Central memory CD8-positive, alpha-beta T cell (primary cell): ENCODE measurements at places on chromosomes 6 and 20.

GRCh38 chr20:63686492-63687321 is 9.7 kb upstream of the TNFRSF6B start:
- no peak for DNase-seq

- no peak for DNase-seq
Observed at GRCh38 chr6:29750709-29751108, 27.5 kb downstream of the HLA-F start.

- DNase-seq = no peak
Observed at GRCh38 chr6:10569392-10570127, 48.4 kb downstream of the GCNT2 start.

- no peak for DNase-seq
Observed at GRCh38 chr6:81265106-81265505, 487.4 kb downstream of the TENT5A start.

DNA sequence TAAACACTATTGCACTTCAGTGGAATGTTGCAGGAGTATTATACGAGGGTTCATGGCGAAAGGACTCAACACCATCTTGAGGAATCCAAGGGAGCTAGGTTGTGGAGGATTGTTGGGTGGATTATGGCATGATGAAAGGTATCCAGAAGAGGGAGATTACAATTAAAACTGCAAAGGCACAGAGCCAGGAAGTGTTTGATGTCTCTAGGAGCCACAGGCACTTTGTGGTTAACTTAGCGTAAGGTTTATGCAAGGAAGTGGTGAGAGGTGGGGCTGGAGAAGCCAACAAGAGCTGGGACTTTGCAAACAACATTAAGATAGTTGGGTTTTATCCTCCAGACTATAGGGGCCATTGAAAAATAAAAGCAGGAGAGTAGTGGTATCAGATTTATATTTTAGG is 86.6 kb upstream of the TPD52L1 start:
- DNase-seq = no peak

DNA sequence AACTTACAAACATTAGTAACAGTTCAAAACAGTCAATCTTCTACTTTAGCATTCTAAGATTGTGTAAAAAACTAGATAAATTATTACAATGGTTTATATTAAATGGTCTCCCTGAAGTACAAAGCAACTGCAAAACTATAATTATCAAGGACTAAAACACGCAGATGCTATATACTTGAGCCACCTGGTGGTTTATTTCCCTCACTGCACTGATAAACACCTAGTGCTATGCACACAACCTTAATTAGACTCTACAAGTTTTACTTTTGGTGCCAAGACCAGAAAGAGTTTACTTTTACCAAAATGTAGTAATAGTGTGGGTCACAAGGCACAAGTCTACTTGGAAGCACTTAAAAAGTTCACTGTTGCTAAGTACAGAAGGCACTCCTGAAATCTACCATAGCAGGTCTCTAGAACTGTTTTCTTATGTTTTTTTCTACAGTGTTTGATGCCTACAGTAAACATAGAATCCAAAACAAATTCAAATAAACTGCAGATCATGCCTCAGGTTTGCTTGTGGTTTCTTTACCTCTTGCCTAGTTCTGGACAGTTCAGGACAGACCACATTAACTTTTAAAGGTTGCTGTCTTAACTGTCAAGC is 49.2 kb downstream of the GMDS start:
- DNase-seq = no peak

DNA sequence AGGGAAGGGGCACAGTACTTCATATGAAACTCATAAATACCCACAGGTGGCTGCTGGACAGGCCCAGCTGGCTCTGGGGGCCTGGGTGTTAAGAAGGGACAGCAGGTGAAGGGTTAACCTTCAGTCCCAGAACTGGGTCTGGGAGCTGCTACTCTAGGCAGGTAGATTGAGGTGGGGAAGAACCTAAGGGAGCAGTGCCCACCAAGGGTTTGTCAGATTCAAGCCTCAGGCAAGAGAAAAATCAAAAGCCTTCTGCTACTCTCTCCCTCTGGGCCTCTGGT is 5.6 kb downstream of the RPL10A start:
- no peak for DNase-seq

DNA sequence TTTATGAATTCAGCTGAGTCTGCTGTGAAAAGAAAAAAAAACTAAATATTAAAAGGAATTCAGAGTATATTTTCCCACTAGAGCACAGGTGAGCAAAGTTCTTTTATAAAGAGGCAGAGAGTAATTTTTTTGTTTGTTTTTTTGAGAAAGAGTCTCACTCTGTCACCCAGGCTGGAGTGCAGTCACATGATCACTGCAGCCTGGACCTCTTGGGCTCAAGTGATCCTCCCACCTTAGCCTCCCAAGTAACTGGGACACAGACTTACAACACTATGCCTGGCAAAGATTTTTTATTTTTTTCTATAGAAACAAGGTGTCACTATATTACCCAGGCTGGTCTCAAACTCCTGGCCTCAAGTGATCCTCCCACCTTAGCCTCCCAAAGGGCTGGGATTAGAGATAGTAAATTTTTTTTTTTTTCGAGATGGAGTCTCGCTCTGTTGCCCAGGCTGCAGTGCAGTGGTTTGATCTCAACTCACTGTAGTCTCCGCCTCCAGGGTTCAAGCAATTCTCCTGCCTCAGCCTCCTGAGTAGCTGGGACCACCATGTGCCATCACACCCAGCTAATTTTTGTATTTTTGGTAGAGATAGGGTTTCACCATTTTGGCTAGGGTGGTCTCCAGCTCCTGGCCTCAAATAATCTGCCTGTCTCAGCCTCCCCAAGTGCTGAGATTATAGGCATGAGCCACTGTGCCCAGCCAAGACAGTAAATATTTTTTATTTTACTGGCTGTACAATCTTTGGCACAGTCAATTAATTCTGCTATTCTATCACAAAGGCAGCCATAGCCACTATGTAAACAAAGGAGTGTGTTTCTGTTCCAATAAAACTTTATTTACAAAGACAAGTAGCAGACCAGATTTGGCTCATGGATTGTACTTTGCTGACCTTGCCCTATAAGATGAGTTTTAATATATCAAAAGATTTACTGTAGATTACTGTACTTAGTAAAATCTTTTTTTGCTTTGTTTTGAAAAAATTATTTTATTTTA is 14.5 kb upstream of the B4GALT5 start:
- DNase-seq = no peak

DNA sequence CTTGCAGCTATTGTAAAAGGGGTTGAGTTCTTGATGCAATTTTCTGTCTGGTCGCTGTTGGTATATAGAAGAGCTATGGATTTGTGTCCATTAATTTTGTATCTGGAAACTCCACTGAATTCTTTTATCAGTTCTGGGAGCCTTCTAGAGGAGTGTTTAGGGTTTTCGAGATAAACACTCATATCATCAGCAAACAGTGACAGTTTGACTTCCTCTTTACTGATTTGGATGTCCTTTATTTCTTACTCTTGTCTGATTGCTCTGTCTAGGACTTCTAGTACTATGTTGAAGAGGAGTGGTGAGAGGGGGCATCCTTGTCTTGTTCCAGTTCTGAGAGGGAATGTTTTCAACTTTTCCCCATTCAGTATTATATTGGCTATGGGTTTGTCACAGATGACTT is 120.8 kb upstream of the SSTR4 start:
- DNase-seq = no peak

DNA sequence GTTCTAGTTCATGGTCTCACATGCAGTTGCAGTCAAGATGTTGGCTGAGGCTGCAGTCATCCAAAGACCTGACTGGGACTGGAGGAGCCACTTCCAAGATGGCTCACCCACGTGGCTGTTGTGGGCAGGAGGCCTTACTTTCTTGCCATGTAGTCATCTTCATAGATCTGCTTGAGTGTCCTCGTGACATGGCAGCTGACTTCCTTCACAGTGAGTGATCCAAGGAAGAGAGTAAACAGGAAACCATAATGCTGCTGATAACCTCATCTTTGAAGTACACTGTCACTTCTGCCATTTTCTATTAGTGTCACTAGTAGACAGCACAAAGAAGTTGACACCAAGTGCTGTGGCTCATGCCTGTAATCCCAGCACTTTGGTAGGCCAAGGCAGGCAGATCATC is 40.1 kb upstream of the AKIRIN2 start:
- DNase-seq = peak; percentile 44

- DNase-seq = peak; percentile 68
Observed at GRCh38 chr20:32091888-32092346, 17.6 kb upstream of the TM9SF4 start.

DNA sequence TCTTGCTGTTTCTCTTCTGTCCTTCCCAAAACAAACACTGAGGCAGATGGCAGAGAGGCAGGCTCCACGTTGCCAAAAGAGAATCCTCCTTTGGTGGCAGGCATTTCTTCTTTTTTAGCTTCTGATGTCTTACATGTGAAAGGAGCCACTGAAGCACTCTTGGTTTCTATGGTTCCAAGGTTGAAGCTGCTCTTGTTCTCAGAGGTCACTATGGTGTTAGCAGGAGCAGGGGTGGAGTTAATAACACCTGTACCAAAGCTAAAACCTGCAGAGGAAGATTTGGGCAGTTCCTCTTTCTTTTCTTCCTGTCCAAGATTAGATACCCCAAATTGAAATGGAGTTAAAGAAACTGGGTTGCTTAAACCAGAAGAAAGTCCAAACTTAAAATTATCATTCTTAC is 28.8 kb downstream of the FAM8A1 start:
- DNase-seq = no peak

DNA sequence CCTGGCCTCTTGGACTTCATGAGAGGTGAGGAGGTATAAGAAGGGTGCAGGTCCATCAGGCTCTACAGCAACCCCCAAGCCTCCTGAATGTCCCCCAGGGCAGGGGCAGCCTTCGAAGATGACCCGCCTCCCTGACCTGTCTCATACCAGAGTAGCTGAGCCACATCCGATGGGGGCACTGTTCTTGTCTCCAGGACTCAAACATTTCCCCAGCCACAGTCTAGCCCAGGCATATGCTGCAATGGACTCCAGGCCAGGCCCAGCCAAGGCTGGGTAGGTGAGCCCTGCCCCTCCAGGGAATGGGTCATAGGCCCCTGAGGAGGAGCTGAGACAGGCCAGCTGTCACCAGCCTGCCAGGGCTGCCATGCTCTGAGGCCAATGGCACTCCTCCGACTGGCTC is 65.3 kb downstream of the BANF2 start:
- DNase-seq = no peak

GRCh38 chr6:125793863-125794262 is 3.1 kb downstream of the NCOA7 start:
- DNase-seq = no peak

DNA sequence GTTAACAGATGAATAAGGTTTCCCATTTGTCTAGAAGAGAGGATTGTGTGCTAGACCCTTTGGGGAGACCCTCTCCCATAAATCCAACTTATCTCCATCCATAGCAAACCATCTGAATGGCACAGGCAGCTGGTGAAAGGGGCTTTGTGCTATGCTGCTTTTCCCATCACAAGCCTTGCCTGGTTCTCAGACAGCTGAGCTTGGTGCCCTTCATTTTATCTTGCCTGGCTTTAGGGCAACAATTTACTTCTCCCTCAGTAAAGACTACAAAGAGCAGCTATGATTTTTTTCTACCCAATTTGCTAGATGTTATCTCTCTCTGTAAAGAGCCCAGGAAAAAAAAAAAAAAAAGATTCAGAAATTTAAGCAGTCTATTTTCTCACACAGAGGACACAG is 117.0 kb upstream of the COL21A1 start:
- DNase-seq = no peak

DNA sequence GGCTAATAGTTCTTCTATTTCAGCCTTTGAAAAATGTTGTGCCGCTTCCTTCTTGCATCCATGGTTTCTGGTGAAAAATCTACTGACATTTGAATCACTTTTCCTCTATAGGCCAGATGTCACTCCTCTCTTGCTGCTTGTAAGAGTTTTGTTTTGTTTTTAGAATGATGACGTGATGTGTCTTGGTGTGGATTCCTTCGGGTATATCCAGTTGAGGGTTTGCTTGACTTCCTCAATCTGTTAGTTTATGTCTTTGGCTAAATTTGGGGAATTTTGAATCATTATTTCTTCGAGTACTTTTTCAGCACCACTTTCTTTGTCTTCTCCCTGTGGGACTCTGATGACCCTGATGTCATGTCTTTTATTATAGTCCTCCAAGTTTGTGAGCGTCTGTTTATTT is 175.5 kb downstream of the MYLK4 start:
- DNase-seq = no peak

- no peak for DNase-seq
Observed at GRCh38 chr20:1247689-1248088, 18.4 kb upstream of the SNPH start.

- no peak for DNase-seq
Observed at GRCh38 chr6:144580039-144580438, 294.9 kb downstream of the UTRN start.

GRCh38 chr6:157967020-157967419 is 14.6 kb upstream of the SYNJ2 start:
- no peak for DNase-seq

GRCh38 chr20:6051505-6051904 is 2.4 kb downstream of the LRRN4 start:
- no peak for DNase-seq

- DNase-seq = no peak
Observed at GRCh38 chr6:112021691-112022310, 32.1 kb upstream of the CCN6 start.

DNA sequence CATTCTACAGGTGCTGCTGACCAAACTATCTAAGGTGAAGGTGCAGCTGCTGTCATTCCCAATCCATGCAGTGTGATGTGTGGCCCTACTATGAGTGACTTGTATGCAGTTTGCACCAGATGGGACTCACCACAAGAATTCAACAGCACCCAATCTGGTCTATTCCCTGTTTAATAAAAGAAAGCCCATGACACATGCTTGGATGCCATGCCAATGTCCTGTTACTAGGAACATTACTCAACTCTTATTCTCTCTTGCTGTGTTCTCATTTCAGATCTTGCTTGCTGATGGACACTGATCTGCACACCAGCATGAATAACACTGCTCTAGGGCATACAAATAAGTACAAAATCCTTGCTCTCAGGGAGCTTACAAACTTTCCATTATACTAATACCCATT is 221.6 kb upstream of the CDYL start:
- DNase-seq = no peak

DNA sequence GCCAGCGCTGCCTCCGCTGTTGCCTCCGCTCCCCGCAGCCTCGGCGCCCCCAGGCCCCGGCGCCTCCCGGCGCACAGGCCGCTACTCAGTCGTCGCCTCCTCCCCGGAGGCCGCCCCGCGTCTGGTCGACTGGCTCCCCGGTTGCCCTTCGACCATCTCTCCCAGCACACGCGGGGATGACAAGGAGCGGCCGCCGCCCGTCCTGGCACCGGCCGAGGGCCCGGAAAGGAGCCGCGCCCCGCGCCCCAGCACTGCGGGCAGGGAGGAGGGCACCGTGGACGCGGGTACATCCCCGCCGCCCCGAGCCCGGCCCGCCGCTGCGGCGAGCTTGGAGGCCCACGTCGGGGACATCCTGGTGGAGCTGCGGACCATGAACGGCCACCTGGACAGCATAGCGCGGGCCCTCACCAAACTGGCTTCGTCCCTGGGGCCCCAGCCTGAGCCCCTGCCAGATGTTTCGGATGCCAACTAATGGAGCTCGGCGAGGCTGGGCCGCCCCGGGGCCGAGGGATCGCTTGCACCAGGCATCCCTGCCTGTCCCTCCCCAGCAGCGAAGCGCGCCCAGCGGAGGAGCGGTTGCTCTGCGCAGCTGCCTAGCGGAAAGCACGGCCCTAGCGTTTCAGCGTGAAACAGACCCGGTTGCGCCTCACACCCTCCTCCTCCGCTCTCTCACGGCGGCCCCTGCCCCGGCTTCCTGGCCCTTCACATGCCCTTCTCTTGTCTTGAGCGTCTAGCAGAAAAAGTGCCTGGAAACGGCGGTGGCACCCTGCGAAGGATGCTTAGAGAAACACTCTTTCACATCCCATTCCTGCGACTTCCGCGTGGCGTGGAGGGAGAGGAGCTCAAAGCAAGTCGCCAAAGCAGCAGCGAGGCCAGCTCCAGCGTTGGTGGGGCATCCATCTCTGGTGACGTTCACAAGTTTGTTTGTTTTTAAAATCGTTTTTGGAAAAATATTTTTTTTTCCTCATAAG is 285.8 kb upstream of the SUPT3H start:
- no peak for DNase-seq
